Activated naive CD4-positive, alpha-beta T cell treated with anti-CD3 and anti-CD28 coated beads, Interleukin-2, amount 10 ng/mL, durations not matched to agents 7 days and 5 days (primary cell): ENCODE measurements at places on chromosomes 7 and 10.

DNA sequence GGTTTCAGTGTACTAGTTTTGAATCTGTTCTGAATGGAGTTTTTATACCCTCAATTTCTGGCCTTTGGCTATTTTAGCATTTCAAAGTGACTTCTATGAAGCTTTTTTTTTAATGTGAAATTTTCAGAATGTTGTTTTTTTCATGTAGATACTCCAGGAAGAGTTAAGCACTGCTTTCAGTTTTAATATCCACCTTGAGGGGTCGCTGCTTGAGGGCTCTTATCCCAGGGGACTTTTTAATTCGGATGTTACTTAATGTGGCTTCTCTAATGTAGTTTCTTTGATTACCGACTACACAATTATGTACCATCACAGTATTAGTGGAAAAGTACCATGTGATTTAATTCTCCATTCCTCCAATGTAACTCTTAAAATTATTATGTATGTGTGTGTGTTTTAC lies 5.2 kb downstream of the IFIT5 start:
- H3K4me3 ChIP-seq: no peak overlapping the region
- H3K36me3 ChIP-seq: peaks cover 45% of the 10 kb centered on the region
- no peak overlapping the region for H3K27ac ChIP-seq

DNA sequence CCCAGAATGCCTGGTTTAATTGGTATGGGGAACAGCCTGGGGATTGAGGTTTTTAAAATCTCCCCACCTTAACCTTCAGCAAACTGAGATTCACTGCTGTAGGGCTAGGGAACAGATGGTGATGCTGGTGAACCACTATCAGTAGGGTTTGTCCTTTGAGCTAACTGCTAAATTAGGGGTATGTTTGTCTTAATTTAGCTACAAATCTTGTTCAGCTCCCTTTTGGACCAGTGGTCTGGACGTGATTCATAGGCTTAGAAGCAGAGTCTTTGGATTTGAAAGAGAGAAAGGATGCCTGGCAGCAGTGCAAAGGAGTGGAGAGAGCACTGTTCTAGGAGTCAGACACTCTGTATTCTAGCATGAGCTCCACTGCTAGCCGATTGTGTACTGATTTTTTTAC lies 2.8 kb downstream of the HDAC9 start:
- peaks cover 4% of the 10 kb centered on the region for H3K27me3 ChIP-seq
- peaks cover 2% of the 10 kb centered on the region for H3K4me1 ChIP-seq
- no peak overlapping the region for H3K27ac ChIP-seq
- no peak for DNase-seq
- no peak overlapping the region for H3K4me3 ChIP-seq
- no peaks in the 10 kb centered on the region for H3K36me3 ChIP-seq

DNA sequence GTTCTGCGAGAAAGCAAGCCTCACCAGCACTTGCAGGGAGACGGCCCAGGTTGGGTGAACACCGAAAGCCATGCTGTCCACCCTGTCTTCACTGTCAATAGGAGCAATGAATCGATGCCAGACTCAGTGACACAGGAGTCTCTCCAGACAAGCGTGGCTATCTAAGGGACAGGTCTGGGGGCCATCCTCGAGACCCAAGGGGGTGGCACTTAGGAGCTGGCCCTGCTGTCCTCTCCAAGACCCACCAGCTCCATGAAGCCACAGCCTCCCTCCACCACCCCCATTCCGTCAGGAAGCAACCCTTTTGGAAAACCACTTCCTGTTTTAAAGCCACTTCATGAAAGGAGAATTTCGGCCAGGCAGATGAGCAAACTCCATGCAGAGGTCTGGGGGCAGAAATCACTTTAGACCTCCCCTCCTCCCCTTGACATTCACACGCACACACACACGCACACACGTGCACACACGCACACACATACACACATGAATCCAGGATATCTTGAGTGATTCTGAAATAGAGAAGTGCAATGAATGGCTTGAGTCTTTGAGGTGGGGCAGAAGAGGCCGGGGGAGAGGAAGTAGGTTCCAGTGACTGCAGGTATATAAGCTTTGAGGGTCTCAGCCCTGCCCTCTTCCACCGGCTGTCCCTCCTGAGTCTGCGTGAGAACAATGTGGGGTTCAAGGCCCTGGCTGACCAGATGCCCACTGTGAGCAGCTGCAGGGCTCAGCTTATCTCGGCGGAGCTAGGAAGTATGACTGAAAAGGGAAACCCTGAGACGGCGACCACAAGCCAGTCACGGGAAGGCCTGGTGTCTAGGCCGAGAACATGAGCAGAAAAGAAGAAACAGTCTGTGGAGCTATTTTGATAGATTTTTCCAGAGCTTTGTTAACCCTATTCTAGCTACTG lies 25.0 kb downstream of the RGS10 start:
- peak overlapping the region; percentile 61 for H3K4me3 ChIP-seq
- no peaks in the 10 kb centered on the region for H3K27me3 ChIP-seq
- peak; percentile 64 for DNase-seq
- peaks cover 64% of the 10 kb centered on the region for H3K36me3 ChIP-seq

DNA sequence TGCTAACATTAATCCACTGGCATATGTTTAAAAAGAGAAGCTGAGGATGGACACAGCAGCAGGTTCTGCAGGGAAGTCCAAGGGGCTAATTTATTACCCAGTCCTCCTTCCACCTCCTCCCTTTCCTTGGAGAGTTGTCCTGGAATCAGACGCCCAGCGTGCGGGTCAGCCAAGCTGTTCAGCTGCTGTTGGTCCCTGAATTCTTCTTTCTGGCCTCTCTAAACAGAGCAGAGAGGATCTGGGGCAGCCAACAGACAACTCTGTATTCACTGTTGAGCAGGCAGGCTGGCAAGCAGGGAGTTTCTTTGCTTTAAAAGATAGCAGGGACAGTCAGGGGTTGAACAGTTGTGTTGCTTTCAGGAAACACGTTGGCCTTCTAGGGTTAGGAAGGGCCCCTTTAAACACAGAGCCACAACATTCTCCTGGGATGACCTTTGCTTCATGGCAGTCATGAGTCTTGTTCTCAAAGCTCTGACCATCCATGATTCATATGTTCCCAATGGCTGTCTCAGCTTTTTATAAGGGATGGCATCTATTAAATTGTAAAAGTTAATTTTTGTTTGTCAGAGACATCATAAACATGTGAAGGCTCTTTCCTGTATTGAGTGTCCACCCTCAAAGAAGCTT lies 217.0 kb downstream of the CREB5 start:
- DNase-seq: no peak
- no peak overlapping the region for H3K27ac ChIP-seq
- no peak overlapping the region for H3K4me3 ChIP-seq
- H3K36me3 ChIP-seq: no peaks in the 10 kb centered on the region
- no peaks in the 10 kb centered on the region for H3K4me1 ChIP-seq
- H3K27me3 ChIP-seq: peaks cover 13% of the 10 kb centered on the region

- no peak for DNase-seq
- no peak overlapping the region for H3K4me3 ChIP-seq
- H3K27me3 ChIP-seq: no peaks in the 10 kb centered on the region
- H3K27ac ChIP-seq: no peak overlapping the region
- no peaks in the 10 kb centered on the region for H3K36me3 ChIP-seq
- no peaks in the 10 kb centered on the region for H3K4me1 ChIP-seq
These were observed 12.6 kb downstream of the MICALL2 start for GRCh38 chr7:1446620-1447032.

DNA sequence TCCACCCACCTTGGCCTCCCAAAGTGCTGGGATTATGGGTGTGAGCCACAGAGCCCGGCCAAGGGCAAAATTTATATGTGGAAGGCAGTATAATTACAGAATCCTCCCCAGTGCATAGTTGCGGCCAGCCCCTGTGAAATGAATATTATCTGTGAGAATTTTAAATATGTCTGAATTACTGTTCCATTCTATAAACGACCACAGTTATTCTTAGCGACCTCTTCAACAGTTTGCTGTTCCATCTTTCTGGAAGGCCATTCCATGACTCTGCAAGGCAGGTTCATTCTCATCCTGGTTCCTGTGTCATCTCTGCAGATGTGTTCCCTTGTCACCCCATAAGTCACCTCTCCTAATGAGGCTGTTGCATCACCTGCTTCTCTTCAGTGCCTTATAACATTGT lies 90.7 kb downstream of the CCDC3 start:
- H3K27ac ChIP-seq: no peak overlapping the region
- no peaks in the 10 kb centered on the region for H3K4me1 ChIP-seq
- H3K36me3 ChIP-seq: no peaks in the 10 kb centered on the region
- DNase-seq: no peak

GRCh38 chr7:118104812-118105441 lies 79.0 kb upstream of the LSM8 start:
- no peaks in the 10 kb centered on the region for H3K4me1 ChIP-seq
- H3K27me3 ChIP-seq: no peaks in the 10 kb centered on the region
- no peak overlapping the region for H3K27ac ChIP-seq
- H3K36me3 ChIP-seq: no peaks in the 10 kb centered on the region
- no peak overlapping the region for H3K4me3 ChIP-seq
- no peak for DNase-seq

GRCh38 chr10:86642499-86642898 lies 11.8 kb upstream of the OPN4 start:
- no peak overlapping the region for H3K4me3 ChIP-seq
- DNase-seq: no peak
- H3K4me1 ChIP-seq: peaks cover 10% of the 10 kb centered on the region
- H3K27ac ChIP-seq: no peak overlapping the region
- H3K27me3 ChIP-seq: peaks cover 25% of the 10 kb centered on the region

- no peaks in the 10 kb centered on the region for H3K36me3 ChIP-seq
- no peak overlapping the region for H3K27ac ChIP-seq
- no peaks in the 10 kb centered on the region for H3K27me3 ChIP-seq
These were observed 165.2 kb upstream of the PTER start for GRCh38 chr10:16271571-16271970.
